Activated CD8-positive, alpha-beta memory T cell treated with anti-CD3 and anti-CD28 coated beads for 4 hours (primary cell): ENCODE measurements at places on chromosomes 13 and 19.
A peak's percentile ranks its signal among the peaks of the same experiment; 100 is the strongest.

DNA sequence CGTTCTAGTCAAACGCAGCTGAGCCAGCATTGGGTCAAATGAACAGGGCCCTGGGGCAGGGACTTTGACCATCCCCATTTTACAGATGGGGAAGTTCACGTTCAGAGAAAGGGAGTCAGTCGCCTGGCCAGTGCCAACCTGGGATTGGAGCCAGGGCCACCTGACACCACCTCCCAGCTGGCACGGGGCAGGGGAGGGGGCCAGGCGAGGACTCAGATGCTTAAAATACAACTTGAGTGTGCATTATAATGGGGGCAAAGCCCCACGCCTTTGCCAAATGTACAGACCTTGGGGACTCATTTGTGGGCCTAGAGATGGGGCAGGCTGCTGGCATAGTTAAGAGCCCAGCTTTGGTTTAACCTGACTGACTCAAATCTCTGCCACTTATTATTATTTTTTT is 14.6 kb downstream of the PRR12 start:
- no peak for DNase-seq

DNA sequence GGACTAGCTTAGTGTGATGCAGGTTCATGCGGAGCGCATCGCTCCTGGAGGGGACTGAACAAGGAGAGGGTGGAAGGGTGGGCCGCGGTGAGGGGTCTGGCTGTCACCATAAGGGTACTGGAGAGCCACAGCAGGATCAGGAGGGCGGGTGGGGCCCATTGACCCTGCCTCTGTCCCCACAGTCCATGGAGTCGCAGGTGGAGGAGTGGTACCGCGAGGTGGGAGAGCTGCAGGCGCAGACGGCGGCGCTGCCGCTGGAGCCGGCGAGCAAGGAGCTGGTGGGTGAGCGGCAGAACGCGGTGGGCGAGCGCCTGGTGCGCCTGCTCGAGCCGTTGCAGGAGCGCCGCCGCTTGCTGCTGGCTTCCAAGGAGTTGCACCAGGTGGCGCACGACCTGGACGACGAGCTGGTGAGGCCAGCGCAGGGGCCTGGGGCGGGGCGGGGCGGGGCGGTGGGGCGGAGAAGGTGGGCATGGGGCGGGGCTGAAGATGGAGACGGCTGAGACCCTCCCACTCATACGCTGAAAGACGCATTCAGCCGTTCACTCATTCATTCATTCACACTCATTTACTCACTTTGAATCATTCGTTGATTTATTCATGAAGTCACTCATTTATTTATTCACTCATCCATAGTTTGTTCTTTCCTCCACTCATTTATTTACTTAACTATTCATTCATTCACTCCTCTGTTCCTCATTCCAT is 27.5 kb upstream of the SHKBP1 start:
- peak; percentile 59 for DNase-seq

GRCh38 chr13:111115965-111116521 is 933 bp downstream of the ARHGEF7 start:
- no peak for DNase-seq

DNA sequence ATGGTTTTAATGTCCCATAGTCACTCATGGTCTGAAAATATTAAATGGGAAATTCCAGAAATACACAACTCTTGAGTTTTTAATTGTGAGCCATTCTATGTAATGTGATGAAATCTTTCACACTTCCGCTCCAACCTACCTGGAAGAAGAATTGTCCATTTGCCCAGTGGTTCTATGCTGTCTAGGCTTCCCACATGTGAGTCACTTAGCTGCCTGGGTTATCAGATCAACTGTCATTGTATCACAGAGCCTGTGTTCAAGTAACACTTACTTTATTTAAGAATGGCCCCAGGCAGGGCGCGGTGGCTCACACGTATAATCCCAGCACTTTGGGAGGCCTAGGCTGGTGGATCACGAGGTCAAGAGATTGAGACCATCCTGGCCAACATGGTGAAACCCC is 1450.5 kb downstream of the EFNB2 start:
- DNase-seq = no peak

- DNase-seq = no peak
Observed at GRCh38 chr13:33728271-33729037, 89.5 kb upstream of the RFC3 start.

- peak; percentile 44 for DNase-seq
Observed at GRCh38 chr19:38736036-38736412, 8.2 kb downstream of the CAPN12 start.

- no peak for DNase-seq
Observed at GRCh38 chr19:53908106-53908934, 758 bp upstream of the CACNG7 start.

GRCh38 chr13:50417597-50417996 is 402.4 kb downstream of the KCNRG start:
- DNase-seq = no peak

GRCh38 chr19:46607448-46607841 is 6.3 kb downstream of the CALM3 start:
- no peak for DNase-seq

GRCh38 chr19:55080121-55080967 is 4.7 kb downstream of the EPS8L1 start:
- no peak for DNase-seq

DNA sequence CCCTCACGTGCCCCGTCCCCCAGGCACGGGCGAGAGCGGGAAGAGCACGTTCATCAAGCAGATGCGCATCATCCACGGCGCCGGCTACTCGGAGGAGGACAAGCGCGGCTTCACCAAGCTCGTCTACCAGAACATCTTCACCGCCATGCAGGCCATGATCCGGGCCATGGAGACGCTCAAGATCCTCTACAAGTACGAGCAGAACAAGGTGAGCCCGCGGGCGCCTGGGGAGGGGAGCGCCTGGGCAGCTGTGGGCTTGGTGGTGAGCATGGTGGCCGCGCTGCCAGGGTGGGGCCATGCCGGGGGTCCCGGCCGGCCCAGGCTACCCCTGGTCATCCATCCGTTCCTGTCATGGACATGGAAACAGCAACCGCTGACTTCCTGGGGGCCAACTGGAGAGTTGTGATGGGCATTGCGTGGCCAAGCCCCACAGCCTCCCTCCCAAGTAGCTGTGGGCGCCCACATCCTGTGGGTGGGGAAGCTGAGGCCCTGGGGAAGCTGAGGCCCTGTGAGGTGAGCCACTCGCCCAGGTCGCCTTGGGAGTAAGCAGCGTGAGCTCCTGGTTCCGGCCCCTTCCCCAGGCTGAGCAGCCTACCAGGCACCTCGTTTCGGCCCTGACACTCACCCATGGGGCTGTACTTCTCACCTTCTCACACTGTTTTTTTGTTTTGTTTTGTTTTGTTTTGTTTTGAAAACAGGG is 16.1 kb downstream of the GNA11 start:
- no peak for DNase-seq

DNA sequence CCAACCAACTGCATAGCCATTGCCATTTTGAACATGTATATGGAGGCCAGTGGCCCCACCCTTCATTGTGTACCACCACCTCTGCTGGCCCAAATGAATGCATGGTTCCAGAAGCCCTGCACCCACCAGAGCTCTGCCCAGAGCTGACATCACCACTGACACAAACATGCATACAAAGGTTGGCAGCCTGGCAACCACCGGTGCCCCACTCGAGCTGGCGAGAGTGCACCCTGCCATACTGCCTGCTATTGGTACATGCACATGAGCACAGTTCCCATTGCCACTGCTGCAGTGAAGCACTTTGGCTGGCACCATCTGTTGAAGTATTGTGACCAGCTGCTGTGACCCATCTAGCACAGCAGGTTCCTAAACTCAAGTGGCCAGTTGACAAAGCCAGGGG is 1564.9 kb downstream of the OLFM4 start:
- DNase-seq = no peak

DNA sequence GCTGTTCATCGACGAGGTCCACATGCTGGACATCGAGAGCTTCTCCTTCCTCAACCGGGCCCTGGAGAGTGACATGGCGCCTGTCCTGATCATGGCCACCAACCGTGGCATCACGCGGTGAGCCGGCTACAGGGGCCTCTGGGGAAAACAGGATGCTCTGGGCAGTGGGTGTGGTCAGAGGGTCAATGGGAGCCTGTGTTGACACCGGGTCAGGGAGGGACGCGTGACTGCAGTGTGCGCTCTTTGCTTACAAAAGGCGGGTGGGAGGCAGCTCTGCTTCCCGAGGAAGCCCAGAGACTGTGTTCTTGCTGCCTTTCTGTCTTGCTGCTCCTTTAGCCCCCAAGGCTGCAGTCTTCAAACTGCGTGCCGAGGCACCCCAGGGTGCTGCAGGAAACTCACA is 5.7 kb downstream of the LHB start:
- no peak for DNase-seq

- DNase-seq = no peak
Observed at GRCh38 chr13:73945382-73945781, 188.8 kb downstream of the KLF12 start.

DNA sequence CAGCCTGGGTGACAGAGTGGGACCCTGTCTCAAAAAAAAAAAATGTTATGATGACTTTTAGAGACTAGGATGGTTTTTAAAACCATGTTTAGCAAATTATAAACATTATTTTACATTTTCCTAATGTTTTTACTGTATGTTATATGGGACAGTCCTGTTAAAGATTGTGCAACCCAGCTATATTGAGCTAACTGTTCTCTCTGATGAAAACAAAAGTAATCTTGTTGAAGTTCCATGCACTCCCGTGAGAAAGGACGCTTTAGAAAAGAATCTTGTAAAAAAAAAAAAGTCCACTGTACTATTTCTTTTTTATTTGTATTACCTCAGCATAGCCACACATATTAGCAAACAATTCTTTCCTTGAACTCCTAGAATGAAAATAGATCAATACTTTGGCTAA is 451.2 kb downstream of the DCT start:
- DNase-seq = no peak

DNA sequence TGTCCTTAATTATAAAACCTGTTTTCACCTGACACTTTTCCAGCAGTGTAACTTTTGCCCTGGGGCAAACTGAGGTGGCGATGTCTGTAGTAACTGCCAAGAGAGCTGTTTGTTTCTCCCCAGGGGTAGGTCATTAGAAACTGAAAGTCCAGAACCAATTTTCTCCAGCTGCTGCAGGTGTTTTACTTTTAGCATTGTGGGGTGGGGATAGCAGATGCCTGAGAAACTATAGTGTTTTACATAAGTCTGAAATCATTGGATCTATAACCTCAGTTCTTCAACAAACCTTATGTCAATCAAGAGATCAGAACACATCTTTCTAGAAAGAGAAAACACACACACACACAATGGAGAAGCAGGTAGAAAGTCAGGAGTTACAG is 92.7 kb downstream of the LHFPL6 start:
- DNase-seq = no peak

DNA sequence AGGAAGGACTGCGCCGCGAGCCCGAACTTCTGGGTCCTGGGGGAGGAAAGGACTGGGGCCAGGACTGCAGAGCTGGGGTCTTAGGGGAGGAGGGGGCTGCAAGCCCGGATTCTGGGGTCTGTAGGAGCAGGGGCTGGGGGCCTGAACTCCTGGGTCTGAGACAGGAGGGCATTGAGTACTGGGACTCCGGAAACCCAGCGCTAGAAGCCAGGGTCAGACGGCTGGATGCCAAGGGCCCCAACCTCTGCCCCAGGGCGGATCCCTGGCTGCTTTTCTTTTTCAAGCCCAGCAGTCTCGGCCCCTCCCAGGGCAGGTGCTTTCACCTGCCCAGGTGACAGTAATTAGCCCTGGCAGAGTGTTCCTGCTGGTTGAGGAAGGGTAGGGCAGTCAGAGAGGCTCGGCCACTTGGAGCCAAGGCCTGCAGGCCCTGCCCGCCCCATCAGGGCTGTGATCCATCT is 2.3 kb downstream of the MYH14 start:
- DNase-seq = no peak

DNA sequence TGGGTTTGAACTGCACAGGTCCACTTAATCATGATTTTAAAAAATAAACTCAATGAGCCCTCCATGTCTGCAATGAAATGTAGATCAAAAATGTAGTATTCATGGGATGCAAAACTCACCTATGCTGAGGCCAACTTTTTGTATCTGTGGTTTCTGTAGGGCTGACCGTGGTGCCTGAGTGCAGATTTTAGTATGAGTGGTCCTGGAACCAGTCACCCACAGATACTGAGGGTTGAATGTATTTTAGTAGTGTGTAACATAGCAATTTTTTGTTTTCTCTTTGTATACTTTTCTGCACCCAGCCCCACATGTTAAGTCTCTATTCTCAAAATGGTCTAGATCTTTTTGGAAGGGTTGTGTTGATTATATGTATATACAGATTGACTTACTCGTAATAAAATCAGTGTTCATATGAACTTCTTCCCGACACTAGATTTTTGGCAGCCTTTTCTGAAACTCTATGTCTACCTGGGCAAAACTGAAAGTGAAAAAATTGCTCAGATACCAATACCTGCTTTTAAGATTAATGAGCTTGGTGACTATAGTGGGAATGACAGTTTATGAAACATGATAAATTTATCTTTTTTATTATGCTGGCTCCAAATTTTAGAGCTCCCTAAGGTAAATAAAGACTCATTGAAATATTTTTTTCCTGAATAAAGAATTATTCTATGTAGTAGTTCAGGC is 51.6 kb downstream of the DNAJC15 start:
- no peak for DNase-seq

- DNase-seq = no peak
Observed at GRCh38 chr13:39405596-39406205, 197.3 kb downstream of the LHFPL6 start.

- no peak for DNase-seq
Observed at GRCh38 chr13:49985129-49985528, 11.7 kb upstream of the TRIM13 start.

DNA sequence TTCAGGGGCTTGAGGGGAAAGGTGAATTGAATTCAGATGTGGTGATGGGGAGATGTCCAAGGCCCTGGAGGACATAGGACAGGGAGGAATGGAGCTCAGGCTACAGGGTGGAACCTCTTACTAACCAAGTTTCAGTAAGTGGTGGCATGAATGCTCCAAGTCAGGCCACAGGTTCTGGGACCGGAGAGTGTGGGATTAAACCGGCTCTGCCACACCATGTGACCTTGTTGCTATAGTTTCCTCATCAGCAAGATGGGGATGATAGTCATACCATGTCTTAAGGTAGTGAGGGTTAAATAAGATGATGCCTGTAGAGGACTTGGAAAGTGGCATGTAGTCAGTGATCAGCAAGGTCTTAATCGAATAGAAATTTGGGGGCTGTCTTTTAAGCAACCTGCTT is 16.3 kb downstream of the GPR183 start:
- no peak for DNase-seq

GRCh38 chr19:37074819-37075362 is 3.3 kb upstream of the ZNF420 start:
- DNase-seq = no peak

DNA sequence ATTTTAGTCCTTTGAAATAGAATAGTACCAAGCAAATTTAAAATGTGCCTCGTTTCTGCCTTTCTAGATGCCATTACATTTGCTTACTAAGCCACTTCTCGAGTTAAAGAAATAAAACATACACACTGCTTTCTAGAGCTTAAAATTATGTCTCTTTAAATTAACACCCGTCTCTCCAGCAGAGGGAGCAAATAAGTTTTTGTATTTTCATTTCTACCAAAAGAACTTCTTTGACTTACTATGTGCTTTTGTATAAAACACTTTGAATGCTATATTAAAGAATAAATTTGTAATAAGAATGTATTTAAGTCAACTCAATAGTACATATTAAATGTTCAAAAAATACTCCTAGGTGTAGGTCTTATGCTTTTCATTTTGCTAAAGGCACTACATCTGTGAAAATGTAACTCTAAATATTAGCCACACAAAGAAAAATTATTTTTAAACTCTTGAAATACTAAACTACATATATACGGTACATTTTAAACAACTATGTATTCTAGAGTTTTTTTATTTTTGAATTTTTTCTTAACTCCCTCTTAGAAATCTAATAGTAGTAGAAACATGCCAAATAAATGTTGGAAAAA is 269.3 kb upstream of the MIR17HG start:
- no peak for DNase-seq

- DNase-seq = no peak
Observed at GRCh38 chr13:75530549-75530961, 7.1 kb downstream of the COMMD6 start.
